Cardiac septum (tissue), 1 donor: ENCODE measurements at places on chromosomes 5 and 9. TPM values are rescaled to one million over a fixed set of nuclear protein-coding genes. Genes with fewer than 3 reads are reported as not detected.

SLC6A18 gene
- not detected for total RNA-seq

CDK9 gene
- total RNA-seq = 48.7 TPM

CARTPT gene
- not detected for total RNA-seq

GRCh38 chr9:33124046-33124445 is 43.1 kb downstream of the B4GALT1 start:
- DNase-seq = no peak

DNA sequence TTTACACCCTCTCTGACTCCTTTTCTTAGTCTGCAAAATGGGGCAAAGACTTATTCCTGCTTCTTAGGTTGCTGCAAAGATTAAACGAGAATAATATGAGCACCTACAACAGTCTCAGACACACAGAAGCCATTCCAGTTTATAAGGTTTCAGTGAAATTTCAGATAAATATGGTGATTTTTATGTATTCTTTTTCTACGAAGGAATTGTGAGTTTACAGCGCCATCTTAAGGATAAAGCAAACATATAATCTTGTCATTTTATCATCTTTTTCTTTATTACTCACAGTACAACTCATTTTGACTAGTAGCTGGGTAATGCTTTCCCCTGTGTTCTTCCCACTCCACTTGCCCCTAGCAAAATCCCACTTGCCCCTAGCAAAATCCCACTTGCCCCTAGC is 29.2 kb upstream of the SMC5 start:
- no peak for DNase-seq

DNA sequence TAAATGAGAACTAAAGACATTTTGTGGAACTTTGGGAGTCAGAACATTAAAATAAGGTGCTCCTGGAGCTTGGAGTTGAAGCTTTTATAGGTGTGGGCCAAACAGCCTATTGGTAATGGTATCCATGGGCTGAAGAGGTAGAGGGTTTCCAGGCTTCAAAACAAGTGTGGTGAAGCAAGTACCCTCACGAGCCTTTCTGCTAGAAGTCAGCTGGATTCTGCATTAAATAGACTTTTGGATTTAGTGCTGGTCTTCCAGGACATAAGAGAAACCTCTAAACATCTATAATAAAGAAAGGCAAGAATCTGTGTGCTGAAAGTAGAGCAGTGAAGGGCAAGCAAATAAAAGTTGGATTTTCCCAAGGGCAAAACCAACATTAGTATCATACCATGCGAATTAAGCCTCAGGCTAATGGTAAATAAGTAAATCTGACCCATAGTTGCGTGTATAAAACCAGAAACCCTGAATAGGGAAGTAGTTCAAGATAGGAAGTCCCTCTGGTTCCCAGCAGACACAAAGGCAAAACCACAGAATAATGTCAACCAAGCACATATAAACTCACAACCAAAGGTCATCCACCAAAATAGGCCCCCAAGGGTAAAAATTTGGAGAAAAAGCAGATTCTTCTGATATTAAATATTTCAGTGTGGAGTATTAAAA is 306.3 kb downstream of the TLE4 start:
- no peak for DNase-seq

GRCh38 chr9:1956958-1957357 is 58.2 kb upstream of the SMARCA2 start:
- DNase-seq = no peak

DNA sequence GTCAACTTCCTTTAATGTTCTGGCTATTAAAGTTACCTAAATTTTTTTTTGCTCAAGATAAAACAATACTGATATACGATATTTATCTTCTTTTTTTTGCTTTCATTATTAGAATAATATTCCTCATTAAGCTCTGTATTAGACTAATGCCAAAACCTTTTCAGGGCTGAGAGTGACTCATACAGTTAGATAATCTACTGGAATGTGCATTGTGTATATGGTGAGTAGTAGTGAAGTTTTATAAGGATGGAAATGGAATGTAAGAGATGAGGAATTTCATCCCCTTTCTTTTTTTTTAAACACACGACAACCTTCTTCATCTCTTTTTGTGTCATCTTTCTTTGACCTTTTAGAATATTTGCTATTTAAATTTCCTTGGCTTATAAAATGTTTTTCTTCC is 268.6 kb downstream of the ISL1 start:
- no peak for DNase-seq
